ENCODE measurements at places on chromosomes 2 and 18.

GRCh38 chr2:223366566-223366965 is 235.6 kb downstream of the SCG2 start:
- no peak for DNase-seq

GRCh38 chr2:219668316-219668715 is 40.9 kb downstream of the SLC4A3 start:
- DNase-seq: no peak

DNA sequence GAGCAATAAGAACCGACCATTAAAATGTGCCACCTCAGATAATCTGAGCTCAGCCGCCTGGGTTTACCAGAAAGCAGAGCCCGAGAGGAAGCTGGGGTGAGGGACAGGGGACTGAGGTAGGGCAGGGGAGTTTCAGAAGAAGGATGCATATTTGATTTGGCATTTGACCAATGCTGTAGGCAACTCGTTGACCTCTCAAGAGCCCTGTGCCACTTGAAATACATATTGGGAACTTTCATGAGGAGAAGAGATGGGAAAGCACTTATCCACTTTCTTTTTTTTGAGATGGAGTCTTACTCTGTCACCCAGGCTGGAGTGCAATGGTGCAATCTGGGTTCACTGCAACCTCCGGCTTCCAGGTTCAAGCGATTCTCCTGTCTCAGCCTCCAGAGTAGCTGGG is 148.4 kb upstream of the SPRED2 start:
- no peak for DNase-seq

GRCh38 chr2:241506793-241507429 is 1.5 kb downstream of the STK25 start:
- no peak for DNase-seq

DNA sequence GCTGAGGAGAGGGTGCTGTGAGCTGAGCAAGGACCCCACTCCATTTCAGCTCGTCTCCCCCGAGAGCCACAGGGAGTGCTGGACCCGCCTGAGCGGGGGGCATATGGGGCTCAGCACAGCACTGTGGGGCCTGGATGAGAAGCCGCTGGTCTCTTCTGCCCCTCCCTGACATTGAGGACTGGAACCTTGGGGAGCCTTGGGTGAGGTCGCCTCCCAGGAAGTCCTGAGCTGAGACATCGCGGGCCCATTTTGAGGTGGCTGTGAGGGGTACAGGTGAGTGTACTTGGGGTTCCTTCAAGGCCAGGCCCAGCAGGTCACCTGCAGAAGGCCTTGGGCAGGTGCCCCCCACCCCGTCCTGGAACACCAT is 3.1 kb upstream of the AQP12A start:
- DNase-seq: no peak

- DNase-seq: no peak
Observed at GRCh38 chr2:118848381-118849225, 1.2 kb upstream of the EN1 start.

- no peak for DNase-seq
Observed at GRCh38 chr18:42185486-42185885, 230.5 kb downstream of the PIK3C3 start.

- DNase-seq: no peak
Observed at GRCh38 chr2:224807153-224807964, 91.2 kb upstream of the CCDC195 start.

DNA sequence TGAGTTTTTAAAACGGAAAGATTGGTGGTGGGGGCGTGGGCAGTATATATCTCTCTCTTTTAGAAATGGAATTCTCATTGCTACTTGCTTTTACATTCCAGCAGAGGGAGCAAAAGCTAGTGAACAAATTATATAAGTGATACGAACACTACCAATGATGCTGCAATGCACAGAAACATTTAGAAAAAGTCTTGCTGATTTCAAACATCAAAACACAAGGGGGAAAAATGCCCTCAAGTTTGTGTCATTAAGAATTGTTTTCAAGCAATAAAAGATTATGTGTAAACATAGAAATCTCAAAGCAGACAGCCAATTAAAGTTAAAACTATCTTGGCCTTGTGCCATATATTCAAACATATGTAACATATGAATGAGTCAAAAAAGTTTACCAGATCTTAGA is 296.3 kb upstream of the KCNJ3 start:
- no peak for DNase-seq

GRCh38 chr2:208477741-208478140 is 71.1 kb downstream of the PTH2R start:
- no peak for DNase-seq

- DNase-seq: no peak
Observed at GRCh38 chr18:55487997-55488396, 100.0 kb downstream of the TCF4 start.
